ENCODE measurements at places on chromosomes 3 and 15. TPM values are rescaled to one million over a fixed set of nuclear protein-coding genes. Genes with fewer than 3 reads are reported as not detected.

DNA sequence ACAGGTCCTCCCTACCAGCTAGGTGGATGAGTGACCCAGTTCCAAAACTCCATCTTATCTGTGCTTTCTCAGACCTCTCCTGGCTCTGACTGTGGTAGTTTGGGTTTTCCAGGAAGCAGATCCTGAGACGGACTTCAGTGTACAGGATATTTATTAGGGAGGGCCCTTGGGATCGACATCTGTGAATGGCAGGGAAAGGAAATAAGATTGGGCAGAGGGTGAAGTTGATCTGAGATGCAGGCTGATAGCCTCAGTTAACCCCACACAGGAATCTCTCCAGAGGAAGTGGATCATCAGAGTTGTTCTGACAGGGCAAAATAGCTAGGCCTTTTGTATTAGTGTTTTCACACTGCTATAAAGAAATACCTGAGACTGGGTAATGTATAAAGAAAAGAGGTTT, 16.7 kb upstream of the MAPK6 start:
- H3K36me3 ChIP-seq = no peaks in the 10 kb centered on the region
- H3K27ac ChIP-seq = no peak overlapping the region
- H3K27me3 ChIP-seq = no peaks in the 10 kb centered on the region
- no peak overlapping the region for H3K4me3 ChIP-seq

- no peak for DNase-seq
- H3K4me1 ChIP-seq = peaks cover 11% of the 10 kb centered on the region
- peaks cover 10% of the 10 kb centered on the region for H3K27me3 ChIP-seq
- no peak overlapping the region for H3K4me3 ChIP-seq
Observed at GRCh38 chr3:185555101-185555501, 2.7 kb upstream of the LIPH start.

DNA sequence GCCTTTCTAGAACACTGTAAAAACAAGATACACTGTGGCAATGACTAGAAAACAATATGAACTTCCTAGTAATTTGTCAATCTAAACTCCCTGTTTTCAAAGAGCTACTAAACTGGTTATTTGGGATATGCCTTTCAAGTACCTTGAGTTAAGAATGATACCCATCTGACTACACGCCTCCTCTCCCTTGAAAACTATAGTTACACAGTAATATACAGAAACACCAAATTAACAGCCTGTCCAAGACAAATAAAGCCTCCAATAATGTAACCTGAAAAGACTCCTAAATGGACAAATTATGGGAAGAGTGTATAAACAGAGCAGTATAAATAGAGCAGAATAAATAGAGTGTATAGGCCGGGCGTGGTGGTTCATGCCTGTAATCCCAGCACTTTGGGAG, 70.1 kb downstream of the SMARCC1 start:
- DNase-seq = no peak
- no peaks in the 10 kb centered on the region for H3K4me1 ChIP-seq
- peaks cover 59% of the 10 kb centered on the region for H3K36me3 ChIP-seq
- no peaks in the 10 kb centered on the region for H3K27me3 ChIP-seq
- H3K4me3 ChIP-seq = no peak overlapping the region

- peaks cover 2% of the 10 kb centered on the region for H3K4me1 ChIP-seq
- no peaks in the 10 kb centered on the region for H3K27me3 ChIP-seq
- no peak overlapping the region for H3K27ac ChIP-seq
- H3K4me3 ChIP-seq = no peak overlapping the region
- H3K36me3 ChIP-seq = no peaks in the 10 kb centered on the region
Observed at GRCh38 chr3:57825116-57825515, 69.0 kb downstream of the SLMAP start.

DNA sequence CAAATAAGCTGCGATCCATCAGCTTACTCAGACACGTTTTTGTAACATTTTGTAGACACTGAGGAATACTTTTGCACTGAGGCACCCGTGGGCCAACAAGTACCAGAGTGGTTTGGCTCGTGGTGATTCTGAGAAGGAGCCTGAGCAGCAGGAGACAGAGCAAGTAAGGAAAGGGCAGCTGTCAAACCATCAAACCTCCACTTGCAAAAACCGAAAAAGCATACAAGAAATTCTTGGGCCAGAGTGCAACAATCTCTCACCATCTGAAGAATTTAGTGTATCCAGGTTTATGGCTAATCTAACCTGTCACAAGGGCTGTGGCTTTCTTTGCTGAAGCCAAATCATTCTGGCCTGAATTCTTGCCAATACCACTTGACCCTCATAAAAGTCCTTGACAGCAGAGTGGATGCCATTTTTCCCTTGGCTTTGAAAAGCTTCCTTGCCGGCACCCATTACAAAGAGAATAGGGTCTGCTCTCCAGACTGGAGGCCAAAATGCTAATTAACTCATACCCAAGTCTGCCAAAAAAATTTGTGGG, 56.7 kb downstream of the MYO1E start:
- H3K4me3 ChIP-seq = no peak overlapping the region
- no peaks in the 10 kb centered on the region for H3K36me3 ChIP-seq
- H3K27ac ChIP-seq = no peak overlapping the region
- no peak for DNase-seq

- H3K4me3 ChIP-seq = no peak overlapping the region
- DNase-seq = no peak
- H3K36me3 ChIP-seq = peaks cover 5% of the 10 kb centered on the region
- no peaks in the 10 kb centered on the region for H3K27me3 ChIP-seq
- H3K4me1 ChIP-seq = no peaks in the 10 kb centered on the region
Observed at GRCh38 chr3:25744470-25744869, 38.8 kb downstream of the NGLY1 start.

DNA sequence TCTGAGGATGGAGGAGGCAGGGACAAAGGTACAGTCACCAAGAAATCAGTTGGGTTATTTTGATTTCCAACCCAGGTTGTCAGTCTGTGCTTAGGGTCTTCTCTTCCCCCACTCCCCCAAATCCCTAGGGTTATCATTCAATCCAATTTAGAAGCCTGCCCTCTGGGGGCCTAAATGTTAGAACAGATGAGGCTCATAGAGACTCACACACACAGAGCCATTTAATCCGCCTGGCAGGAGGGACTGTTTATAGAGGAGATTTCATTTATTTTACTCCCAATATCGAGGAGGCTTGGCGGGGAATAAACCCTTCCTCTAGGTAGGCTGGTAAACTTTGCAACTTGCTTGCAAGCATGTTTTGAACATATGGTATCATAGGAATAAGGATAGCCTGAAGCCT, 52.8 kb downstream of the RHCG start:
- no peaks in the 10 kb centered on the region for H3K4me1 ChIP-seq
- no peak overlapping the region for H3K4me3 ChIP-seq
- peaks cover 61% of the 10 kb centered on the region for H3K27me3 ChIP-seq

GRCh38 chr3:82814660-82815059, 1053.2 kb upstream of the GBE1 start:
- H3K4me3 ChIP-seq = no peak overlapping the region
- H3K27me3 ChIP-seq = no peaks in the 10 kb centered on the region
- H3K36me3 ChIP-seq = no peaks in the 10 kb centered on the region
- H3K27ac ChIP-seq = no peak overlapping the region
- H3K4me1 ChIP-seq = no peaks in the 10 kb centered on the region
- DNase-seq = no peak

GRCh38 chr3:151638555-151639417, 94.9 kb upstream of the AADACL2 start:
- no peak for DNase-seq
- no peaks in the 10 kb centered on the region for H3K27me3 ChIP-seq
- H3K36me3 ChIP-seq = no peaks in the 10 kb centered on the region
- H3K4me1 ChIP-seq = no peaks in the 10 kb centered on the region
- H3K4me3 ChIP-seq = no peak overlapping the region

DNA sequence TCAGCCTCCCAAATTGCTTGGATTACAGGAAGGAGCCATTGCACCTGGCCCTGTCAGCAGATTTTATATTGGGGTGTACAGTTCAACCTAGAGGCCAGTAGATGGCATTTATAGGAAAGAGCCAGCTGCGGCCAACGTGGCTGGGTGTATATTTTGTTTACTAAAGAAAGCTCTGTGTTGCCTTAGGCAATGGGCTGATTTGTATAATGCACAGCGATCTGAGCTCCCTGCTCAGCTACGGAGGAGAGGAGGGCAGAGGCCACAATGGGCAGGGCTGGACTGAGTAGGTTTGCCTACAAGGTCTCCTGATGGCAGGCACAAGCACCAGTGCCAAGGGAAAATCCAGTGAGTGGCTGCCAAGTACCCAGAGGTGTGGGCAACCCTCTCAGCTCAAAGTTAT, 282.4 kb downstream of the ARPP21 start:
- no peak for DNase-seq
- H3K27me3 ChIP-seq = no peaks in the 10 kb centered on the region
- H3K36me3 ChIP-seq = no peaks in the 10 kb centered on the region
- no peak overlapping the region for H3K4me3 ChIP-seq
- H3K4me1 ChIP-seq = no peaks in the 10 kb centered on the region

- no peaks in the 10 kb centered on the region for H3K27me3 ChIP-seq
- H3K36me3 ChIP-seq = no peaks in the 10 kb centered on the region
- H3K27ac ChIP-seq = no peak overlapping the region
- no peak overlapping the region for H3K4me3 ChIP-seq
- no peaks in the 10 kb centered on the region for H3K4me1 ChIP-seq
Observed at GRCh38 chr3:119835556-119835955, 53.7 kb downstream of the NR1I2 start.

DNA sequence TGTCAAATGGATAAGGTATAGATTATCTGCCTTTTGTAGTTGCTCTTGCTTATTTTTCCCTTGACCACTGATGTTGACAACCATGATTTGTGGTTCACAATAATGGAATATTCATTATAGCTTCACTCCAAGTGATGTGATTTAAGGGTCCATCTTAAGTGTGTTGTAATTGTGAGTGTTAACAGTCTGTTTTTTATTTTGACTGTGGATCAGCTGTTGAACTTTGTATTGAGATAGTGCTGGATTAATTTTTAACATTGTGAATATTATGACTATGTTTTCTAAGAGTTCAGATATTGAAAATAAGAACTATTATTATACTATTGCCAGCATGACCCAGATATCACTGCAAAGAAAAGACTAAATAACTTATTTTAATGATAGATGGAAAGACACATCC, 8.6 kb upstream of the GASK1A start:
- no peaks in the 10 kb centered on the region for H3K4me1 ChIP-seq
- no peak for DNase-seq
- H3K27ac ChIP-seq = no peak overlapping the region
- no peaks in the 10 kb centered on the region for H3K36me3 ChIP-seq
- no peaks in the 10 kb centered on the region for H3K27me3 ChIP-seq
- H3K4me3 ChIP-seq = no peak overlapping the region

DNA sequence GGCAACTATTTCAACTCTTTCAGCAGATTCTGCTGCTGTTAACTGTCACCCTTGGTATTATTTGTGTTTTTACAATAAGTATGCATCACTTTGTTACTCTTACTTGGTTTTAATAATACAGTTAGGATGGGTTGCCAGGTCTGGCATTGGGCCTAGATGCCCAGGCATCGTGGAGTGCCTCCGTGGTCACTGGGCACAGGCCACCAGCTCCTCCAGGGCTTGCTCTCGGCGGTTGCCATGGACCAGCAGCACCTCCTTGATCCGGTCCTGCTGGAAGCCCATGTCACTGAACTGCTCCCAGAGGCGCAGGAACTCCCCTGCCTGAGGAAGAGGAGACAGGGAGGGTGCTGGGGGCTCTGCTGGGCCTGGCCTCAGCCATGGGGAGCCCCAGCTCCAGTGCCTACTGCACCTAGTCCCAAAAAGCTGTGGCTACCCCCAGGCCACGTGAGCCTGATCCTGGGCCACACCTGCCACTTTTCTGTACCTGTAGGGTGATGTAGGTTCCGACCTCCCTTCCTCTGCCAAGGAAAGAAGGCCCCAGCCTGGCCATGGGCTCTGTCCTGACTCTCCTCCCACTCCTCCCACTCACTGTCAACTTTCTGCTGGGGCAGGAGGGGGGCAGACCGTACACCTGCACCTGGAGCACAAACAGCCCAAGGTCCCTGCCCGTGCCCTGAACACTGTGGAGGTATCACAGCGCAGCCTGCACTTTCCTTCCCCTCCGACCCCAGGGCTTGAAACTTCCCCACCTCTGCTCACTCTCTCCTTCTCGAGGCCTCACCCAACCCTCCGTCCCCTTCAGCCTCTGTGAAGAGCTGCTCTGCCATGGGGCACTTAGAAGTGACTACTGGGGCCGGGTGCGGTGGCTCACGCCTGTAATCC, 16.6 kb downstream of the KBTBD13 start:
- no peaks in the 10 kb centered on the region for H3K4me1 ChIP-seq
- no peak overlapping the region for H3K4me3 ChIP-seq
- no peaks in the 10 kb centered on the region for H3K27me3 ChIP-seq

DNA sequence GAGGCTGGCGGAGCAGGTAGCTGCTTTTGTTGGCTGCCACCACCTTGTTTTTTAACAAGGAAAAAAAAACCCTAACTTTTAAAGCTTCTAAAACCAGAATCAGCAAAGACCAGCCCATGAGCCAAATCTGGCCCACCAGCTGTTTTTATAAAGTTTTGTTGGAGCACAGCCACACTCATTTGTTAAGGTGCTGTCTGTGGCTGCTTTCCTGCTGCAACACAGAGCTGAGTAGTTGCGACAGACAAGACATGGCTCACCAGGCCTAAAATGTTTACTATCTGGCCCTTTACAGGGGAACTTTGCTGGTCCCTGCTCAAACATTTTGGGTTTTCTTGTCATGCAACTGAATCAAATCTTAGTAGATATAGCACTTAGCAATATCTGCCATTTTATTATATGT, 18.9 kb downstream of the EFCAB12 start:
- no peak overlapping the region for H3K27ac ChIP-seq
- DNase-seq = no peak
- H3K27me3 ChIP-seq = peaks cover 11% of the 10 kb centered on the region
- H3K4me1 ChIP-seq = no peaks in the 10 kb centered on the region
- no peak overlapping the region for H3K4me3 ChIP-seq
- no peaks in the 10 kb centered on the region for H3K36me3 ChIP-seq

- H3K27ac ChIP-seq = no peak overlapping the region
- H3K36me3 ChIP-seq = no peaks in the 10 kb centered on the region
- no peak for DNase-seq
- H3K4me3 ChIP-seq = no peak overlapping the region
- H3K4me1 ChIP-seq = no peaks in the 10 kb centered on the region
Observed at GRCh38 chr15:100476805-100477204, 51.9 kb downstream of the CERS3 start.

DNA sequence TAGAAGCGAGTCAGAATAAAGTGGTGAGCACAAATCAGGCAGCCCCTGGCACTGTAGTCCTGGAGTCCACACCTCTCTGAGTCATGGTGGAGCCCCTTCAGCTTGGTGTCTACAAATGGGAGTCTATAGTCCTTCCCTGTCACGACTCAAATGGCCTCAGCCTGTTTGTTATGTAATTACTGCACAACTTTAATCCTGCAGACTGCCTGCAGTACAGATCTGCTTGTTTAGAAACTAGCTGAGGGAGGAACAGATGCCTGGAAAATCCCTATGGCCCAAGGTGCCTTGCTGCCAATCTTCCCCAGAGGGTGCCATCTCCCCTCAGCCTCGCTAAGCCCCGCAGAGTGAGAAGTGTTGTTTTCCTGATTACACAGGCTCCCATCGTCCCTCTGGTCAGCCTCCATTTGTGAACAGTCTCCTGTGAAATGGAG, 3.9 kb upstream of the CXCR6 start:
- H3K27me3 ChIP-seq = no peaks in the 10 kb centered on the region
- no peak overlapping the region for H3K4me3 ChIP-seq
- H3K4me1 ChIP-seq = peaks cover 31% of the 10 kb centered on the region
- peaks cover 15% of the 10 kb centered on the region for H3K36me3 ChIP-seq
- no peak for DNase-seq
- H3K27ac ChIP-seq = no peak overlapping the region

Gene MYLK
- total RNA-seq = 1.1 TPM

Gene CHRNA3
- not detected for total RNA-seq

Gene PRTG
- total RNA-seq = 0.16 TPM

Gene CSPG4
- 0.06 TPM for total RNA-seq

Measured in T-cell (primary cell).